ENCODE measurements at places on chromosomes 7 and 10.

DNA sequence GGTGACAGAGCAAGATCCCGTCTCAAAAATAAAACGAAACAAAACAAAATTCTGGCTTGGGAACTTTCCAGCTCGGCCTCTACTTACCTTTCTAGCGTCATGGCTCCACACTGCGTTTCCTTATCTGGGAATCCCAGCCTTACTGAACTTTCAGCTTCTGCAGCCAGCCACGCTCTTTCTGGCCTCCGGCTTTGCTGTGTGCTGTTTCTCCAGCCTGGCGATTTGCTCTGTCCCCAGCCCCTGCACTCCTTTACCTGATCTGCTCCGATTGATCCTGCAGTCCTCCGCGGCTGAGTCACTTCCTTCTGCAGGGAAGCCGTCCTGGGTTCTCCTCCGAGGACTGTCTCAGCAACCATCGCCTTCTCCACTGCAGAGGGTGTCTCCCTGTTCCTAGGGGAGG, 71.0 kb upstream of the FAM171A1 start:
- no peak for DNase-seq

GRCh38 chr10:103232131-103232673, 13.5 kb upstream of the RPEL1 start:
- DNase-seq = no peak

- DNase-seq = no peak
Measured at GRCh38 chr7:135888740-135889139, 88.4 kb downstream of the MTPN start.

DNA sequence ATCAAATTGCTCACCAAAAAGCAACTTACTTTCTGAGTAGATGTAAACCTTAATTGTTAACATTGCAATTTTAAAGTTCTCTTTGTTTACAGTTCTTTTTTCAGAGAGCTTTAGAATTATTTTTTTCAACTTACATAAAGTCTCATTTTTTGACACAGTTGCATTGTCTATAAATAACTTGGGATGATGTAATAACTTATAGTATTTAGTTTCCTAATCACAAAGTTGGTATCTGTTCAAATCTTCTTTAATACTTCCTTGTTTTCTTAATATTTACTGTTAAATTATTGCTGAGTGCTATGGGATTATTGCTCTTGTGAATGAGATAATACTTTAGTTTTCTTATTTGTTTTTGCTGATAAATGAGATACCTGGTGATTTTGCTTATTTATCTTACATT, 18.9 kb upstream of the SUV39H2 start:
- no peak for DNase-seq

GRCh38 chr7:93931655-93932054, 10.1 kb downstream of the GNG11 start:
- DNase-seq = no peak
